Epithelial cell of umbilical artery (primary cell): ENCODE measurements at places on chromosomes 5 and 9. TPM values are rescaled to one million over a fixed set of nuclear protein-coding genes. Genes with fewer than 3 reads are reported as not detected.

C9orf50 gene
- total RNA-seq: not detected in 2 replicates

DCAF10 gene
- 12.0 and 20.1 TPM in 2 replicates for total RNA-seq

POU5F2 gene
- total RNA-seq: 0.32 and 0.61 TPM in 2 replicates

MCIDAS gene
- total RNA-seq: not detected in 2 replicates

BSPRY gene
- total RNA-seq: not detected in 2 replicates

MAPK9 gene
- total RNA-seq: 26.3 and 30.5 TPM in 2 replicates

GRM6 gene
- not detected in 2 replicates for total RNA-seq

CCNO gene
- 0.32 TPM in 1 of 2 replicates, not detected in the other for total RNA-seq

SARDH gene
- total RNA-seq: 0.65 and 0.91 TPM in 2 replicates

RPL12 gene
- total RNA-seq: 1,300 and 2,027 TPM in 2 replicates

ADAMTSL2 gene
- under 0.01 TPM in 1 of 2 replicates, not detected in the other for total RNA-seq

WNT8A gene
- total RNA-seq: not detected in 2 replicates

SLC4A9 gene
- total RNA-seq: not detected in 2 replicates
